ENCODE measurements at places on chromosomes 6 and 20.

DNA sequence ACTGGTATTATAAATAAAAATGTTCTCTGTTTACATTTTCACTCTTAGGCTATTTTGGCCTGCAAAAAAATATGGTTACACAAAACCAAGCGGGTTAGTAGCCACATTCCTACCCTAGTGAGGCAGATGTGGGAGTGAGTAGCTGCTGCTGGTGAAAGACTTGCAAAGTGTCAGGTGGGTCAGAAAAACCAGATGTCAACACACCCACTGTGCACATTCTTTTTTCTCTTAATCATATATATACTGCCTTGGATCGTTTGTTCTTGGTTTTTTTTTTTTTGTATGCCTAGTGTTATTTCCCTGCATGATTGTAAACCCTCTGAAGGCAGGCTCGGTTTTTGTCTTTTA, 68.0 kb upstream of the TFB1M start:
- DNase-seq = no peak

GRCh38 chr6:127219869-127220268, 46.8 kb upstream of the RNF146 start:
- DNase-seq = no peak

DNA sequence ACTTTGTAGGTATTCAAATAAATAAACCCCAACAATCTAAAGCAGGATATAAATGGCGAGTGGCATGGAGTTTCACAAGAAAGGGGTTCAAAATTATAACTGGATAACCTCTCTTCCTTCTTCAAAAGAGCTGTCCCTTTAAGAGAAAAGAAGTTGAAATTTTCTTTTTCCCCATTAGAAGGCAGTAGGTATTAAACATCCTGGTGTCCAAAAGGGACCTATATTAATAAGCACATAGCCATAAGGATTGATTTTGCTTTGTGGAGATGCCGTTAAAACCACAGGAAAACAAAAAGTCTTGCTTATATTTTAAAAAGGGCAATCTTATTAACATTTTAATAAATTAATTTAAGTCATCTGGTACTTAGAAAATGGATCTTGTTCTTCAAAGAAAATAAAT, 76.5 kb downstream of the LYRM4 start:
- DNase-seq = no peak

GRCh38 chr6:135647521-135647920, 150.0 kb upstream of the AHI1 start:
- DNase-seq = no peak

GRCh38 chr20:57601211-57601570, 19.0 kb downstream of the ZBP1 start:
- DNase-seq = no peak

GRCh38 chr6:118693562-118693961, 42.2 kb upstream of the CEP85L start:
- no peak for DNase-seq

- peak; percentile 4 for DNase-seq
Measured at GRCh38 chr6:106799031-106799894, 169.9 kb downstream of the QRSL1 start.
